AG09319 (cell line): ENCODE measurements at places on chromosomes 12 and 14.
A peak's percentile ranks its signal among the peaks of the same experiment; 100 is the strongest.

DNA sequence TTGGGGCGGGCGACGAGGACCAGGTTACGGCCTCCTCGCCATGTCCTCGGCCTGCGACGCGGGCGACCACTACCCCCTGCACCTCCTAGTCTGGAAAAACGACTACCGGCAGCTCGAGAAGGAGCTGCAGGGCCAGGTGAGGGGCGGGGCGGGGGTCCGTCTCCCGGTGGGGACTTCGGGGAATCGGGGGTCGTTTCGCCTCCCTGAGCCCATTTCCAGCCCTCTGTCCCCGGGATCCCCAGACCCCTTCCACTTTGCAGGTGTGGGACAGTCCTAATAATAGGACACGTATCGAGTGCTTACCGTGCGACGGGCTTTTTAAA lies 380 bp downstream of the ANKRD13A start:
- DNase-seq: no peak

DNA sequence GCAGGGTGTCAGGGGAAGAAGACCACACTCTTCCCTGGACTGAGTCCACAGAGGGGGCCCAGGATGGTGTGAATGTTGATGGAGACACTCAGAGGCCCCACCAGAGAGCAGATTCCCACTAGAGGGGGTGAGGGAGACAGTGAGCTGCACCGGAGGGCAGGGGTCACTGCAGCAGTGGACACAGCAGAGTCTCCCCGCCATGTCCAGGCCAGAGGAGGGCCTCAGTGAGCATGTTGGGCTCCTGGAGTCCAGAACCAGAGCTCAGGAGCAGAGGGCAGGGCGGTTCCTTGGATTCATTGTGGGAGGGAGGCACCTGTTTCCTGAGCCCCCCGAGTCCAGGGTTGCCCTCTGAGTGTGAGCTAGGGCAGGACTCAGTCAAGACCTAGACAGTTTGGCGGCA lies 1.8 kb upstream of the KRT82 start:
- no peak for DNase-seq

GRCh38 chr12:78566456-78566855 lies 298.1 kb upstream of the SYT1 start:
- DNase-seq: no peak

- DNase-seq: no peak
Measured at GRCh38 chr14:97219431-97220017, 422.3 kb downstream of the VRK1 start.

DNA sequence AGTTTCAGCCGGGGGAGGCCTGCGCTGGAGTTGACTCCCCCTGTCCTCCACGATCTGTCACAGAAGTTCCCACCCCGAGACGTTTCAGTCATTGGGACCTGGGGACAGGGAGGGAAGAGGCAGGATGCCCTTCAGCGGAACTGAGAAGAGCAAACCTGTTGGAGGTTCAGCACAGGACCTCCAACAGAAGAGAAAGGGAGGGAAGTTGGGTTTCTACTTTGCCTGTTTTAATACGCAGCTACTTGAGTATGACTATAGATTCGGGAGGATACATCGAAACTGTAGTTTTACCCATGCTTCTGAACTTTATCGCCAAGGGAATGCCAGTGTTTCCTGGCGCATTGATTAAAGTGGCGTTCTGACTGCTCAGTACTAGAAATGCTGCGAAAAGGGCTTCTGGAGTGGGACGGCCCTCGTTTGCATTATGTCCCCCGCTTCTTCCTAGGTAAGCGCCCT lies 2.3 kb upstream of the DUSP6 start:
- no peak for DNase-seq

DNA sequence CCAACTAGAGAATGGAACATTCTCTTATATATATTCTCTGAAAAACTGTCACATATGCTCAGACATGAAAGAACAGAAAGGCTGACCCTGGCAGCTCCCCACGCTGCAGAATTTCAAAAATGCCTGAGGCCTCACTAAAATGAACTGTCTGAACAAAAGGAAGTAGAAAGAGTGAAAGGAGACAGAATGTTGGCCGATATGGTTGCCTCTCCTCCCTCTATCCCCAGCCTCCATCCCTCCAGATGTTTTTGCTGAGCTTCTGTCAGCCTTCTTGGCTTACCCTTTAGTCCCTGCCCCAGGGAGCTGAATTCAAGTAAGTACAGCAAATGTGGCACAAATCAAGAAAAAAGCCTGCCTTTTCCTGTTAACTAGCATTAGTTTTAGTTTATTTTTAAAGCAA lies 6.9 kb downstream of the SMCO2 start:
- DNase-seq: no peak

DNA sequence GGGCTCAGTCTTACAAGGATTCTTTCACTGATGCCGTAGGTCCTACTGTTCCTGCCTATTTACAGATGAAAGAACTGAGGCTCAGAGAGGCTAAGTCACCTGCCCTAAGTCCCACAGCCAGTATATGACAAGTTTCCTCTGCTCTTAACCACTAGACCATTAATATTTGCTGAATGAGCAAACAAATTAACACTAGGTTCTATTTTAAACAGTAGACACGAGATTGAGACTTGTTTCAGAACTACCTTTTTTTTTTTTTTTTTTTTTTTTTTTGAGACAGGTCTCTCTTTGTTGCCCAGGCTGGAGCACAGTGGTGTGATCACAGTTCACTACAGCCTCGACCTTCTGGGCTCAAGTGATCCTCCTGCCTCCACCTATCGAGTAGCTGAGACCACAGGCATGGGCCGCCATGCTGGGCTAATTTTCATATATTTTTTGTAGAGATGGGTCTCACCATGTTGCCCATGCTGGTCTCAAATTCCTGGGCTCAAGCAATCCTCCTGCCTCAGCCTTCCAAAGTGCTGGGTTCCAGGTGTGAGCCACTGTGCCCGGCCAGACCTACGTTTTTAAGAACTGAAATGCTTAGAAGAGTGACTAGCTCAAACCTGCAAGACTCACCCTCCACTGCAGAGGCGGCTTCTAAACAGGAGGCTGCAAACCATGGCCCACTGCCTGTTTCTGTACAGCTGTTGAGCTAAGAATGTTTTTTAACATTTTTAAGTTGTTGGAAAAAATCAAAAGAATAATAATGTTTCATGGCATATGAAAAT lies 12.9 kb downstream of the SYNE3 start:
- no peak for DNase-seq

- DNase-seq: no peak
Measured at GRCh38 chr12:110932046-110932445, 11.7 kb upstream of the MYL2 start.

GRCh38 chr12:116708826-116709756 lies 28.8 kb downstream of the SPRING1 start:
- peak; percentile 22 for DNase-seq

DNA sequence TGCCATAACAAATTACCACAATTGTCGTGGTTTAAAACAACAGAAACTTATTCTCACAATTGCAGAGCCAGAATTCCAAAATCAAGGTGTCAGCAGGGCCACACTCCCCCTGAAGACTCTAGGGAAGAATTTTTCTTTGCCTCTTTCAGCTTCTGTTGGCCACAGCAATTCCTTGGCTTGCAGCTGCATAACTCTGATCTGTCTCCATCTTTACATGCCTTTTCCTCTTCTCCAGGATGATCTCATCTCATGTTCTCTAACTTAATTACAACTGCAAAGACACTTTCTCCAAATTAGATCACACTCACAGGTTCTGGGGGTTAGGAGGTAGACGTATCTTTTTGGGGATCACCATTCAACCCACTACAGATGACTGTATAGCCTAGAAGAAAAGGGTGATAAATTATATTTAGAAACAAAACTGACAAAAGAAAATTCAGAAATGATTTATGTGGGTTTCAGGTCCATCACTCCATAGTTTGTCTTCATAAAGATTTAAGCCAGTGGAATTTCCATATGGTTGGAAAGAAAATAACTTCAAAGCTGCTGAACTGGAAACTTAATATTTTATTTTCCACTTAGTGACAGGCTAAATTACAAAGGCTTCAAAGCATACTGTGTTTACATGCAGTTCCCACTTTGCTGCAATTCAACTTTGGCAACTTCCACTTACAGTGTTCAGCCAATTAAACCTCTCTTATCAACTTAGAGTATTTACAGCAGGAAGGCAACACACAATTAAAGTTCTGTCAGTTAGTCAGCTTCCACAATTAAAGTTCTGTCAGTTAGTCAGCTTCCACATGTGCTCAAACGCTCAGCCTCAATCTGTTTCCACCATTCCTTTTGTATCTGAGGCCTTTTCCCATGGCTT lies 213.3 kb downstream of the EPS8 start:
- DNase-seq: no peak

- DNase-seq: no peak
Measured at GRCh38 chr14:83356080-83356479, 1822.4 kb upstream of the SEL1L start.

DNA sequence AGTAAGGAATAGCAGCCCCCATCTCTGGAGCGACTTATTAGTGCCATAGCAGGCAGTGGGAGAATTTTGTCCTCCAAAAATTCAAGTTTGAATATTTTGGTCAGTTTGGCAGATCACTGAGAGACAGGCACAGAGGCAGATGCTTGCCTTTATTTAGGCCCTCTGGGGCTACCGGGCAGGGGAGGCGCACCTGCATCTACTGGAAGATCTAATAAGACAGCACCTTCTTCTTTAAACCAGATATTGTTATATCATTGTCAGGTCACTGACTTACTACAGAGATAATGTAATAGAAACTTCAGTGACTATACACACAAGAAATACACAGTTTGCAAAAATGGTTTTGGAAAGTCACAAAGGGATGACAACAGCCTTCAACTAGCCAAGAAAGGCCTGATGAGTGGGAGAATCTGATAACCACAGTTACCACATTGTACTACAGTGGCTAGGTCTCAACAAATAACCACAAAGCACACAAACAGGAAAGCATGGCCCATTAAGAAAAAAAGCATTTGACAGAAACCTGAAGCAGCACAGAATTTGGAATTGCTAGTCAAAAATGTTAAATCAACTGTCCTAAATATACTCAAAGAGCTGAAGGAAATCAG lies 56.8 kb downstream of the CDK17 start:
- DNase-seq: no peak

DNA sequence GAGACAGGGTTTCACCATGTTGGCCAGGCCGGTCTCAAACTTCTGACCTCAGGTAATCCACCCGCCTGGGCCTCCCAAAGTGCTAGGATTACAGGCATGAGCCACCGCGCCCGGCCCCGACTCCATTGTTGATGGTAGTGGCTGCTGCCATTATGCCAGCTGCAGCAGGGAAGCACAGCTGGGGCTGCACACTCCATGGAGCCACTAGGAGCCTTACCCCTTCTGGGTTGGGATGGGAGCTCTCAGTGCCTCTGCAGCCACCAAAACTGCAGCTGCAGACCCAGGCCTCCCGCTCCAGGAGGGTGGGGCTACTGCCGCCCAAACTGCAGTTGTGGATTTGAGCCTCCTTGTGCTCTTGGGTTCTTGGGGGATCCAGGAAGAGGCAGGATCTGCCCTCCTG lies 25.9 kb downstream of the TCHP start:
- no peak for DNase-seq

GRCh38 chr12:2582631-2583030 lies 212.1 kb upstream of the FKBP4 start:
- no peak for DNase-seq

- DNase-seq: no peak
Measured at GRCh38 chr12:115103884-115104883, 420.2 kb upstream of the TBX3 start.

- DNase-seq: no peak
Measured at GRCh38 chr14:22847661-22848341, 11.4 kb downstream of the MMP14 start.

DNA sequence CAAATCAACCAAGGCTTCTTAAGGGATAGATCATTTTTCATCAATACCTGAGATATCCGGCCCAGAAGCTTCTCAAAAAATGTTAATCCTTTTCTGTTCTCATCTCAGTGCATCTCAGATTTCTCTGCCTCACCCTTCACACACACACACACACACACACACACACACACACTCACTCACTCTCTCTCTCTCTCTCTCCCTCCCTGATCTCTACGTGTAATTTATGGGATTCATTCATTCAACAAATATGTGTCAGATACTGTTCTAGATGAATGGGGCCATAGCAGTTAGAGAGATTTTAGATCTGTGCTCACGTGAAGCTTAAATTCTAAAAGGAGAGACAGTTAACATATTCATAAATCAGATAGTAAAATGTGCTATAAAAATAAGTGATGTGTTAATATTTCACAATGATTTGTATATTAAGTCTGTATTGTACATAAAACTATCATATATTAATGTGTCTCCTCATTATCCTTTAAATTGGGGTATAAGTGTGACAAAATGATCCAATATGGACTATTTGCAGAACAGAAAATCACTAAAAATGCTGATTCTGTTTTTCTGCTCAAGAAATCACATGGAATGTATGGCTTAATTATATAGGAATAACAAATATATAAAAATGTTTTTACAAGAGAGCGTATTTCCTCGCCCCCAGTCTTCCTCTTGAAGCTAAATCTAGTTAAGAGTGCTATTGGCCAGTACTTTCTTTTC lies 7.3 kb upstream of the FRMD6 start:
- DNase-seq: no peak

DNA sequence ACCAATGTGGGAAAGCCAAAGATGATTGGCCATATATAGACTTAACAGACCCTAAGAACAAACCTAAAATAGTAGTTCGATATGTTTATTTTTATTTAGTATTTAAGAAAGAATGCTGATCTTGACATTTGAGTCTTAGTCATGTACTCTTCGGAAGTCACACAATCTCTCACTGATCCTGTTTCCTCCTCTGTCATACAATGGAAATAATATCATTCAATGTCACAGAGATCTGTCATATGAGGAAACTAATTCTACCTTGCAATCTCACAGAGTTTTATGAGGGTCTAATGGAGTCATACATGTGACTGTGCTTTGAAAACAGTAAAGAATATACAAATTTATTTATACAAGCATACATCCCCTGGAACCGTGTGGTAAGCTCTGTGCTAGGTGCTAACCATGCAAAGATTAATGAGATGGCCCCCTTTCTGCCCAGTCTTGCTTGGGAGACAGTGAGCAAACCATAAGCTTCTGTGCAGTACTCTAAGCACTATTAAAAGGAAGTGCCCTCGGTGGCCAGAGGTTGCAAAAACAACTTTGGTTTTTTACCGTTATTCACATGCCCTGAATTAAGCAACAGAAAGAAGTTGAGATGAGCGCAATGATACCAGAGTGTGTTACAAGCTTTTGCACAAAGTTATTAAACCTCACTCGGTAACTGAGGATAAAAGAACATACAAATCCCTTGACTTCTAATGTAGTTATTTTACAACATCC lies 1.7 kb upstream of the LIN7A start:
- DNase-seq: no peak

GRCh38 chr14:104659764-104660523 lies 29.5 kb upstream of the INF2 start:
- DNase-seq: no peak

DNA sequence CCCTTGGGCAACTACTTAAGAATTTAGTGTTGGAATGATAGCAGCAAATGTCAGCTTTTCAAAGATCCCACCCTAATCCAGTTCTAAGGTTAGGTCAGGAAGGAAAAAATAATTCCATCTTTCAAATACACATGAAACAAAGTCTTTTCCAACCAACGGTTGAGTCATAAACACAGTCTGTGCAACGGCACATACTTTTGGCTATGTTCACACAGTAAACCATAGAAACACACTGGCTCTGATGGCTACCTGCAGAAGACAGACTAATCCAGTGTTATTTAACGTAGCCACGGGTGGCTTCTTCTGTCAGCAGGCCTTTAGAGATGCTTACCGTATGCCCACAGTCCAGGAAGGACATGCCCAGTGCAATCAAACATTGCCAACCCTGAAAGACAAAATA lies 35.7 kb downstream of the HIGD1C start:
- DNase-seq: no peak
